ENCODE measurements at places on chromosomes 3 and 15.

GRCh38 chr3:46202535-46202934, 5.6 kb downstream of the CCR1 start:
- DNase-seq = no peak

GRCh38 chr3:129520960-129521359, 7.5 kb upstream of the RHO start:
- no peak for DNase-seq

DNA sequence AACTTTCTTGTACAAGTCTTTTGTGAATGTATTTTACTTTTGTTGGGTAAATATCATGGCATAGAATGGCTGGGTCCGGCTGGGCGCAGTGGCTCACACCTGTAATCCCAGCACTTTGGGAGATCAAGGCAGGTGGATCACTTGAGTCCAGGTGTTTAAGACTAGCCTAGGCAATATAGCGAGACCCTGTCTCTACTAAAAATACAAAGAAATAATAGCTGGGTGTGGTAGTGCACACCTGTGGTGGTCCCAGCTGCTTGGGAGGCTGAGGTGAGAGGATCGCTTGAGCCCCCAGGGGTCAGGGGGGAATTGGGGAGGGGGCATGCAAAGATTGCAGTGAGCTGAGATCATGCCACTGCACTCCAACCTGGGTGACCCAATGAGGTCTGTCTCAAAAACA, 52.9 kb downstream of the ANP32A start:
- no peak for DNase-seq

DNA sequence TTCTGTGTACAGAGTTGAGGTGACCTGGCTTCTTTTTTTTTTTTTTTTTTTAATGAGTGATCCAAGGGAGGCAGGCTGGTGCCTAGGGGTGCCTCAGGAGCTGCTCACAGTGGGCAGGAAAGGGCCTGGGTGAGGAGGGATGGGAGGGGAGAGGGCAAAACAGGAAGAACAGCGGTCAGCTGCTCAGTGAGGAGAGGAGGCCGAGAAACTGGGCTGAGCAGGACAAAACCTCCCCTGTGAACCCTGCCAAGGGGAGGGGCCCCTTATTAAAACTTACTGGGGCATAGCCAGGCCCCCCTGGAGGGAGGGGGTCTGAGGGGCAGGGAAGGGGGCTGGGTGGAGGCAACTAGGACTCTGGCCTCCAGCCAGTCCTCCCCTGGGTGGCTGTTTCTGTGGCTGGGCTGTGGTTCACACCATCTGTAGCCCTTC, 3.5 kb downstream of the PLEKHO2 start:
- peak; percentile 76 for DNase-seq

- DNase-seq = no peak
These were observed 52.4 kb upstream of the NR2E3 start for GRCh38 chr15:71757741-71758530.

DNA sequence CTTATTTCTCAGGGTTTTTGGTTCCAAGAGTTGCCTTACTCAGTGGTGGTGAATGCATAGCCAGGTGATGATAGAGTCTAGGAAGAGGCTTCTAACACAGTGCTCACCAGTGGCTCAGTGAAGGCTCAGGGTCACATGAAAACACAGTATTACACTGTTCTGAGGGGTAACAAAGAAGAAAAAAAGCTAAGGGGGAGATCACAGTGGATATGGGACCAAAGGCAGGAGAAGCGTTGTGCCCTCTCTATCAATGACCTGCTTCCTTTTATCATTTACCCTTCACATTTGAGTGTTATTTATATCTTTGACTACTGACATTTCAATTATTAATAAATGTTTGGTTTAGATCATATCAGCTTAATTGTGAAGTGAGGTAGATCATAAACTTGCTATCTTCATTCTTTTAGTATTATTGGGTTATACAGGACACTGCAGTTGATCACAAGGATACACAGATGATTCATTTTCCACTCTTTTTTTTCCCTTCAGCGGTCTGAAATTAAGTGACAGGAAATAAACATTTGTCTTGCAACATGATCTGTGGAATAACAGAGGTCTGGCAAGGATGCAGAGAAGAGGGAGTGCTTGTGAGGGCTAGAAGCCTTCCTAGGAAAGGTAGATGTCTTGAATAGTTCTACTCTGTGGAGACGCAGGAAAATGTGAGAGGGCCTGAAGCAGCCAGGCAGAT, 171.7 kb downstream of the C3orf38 start:
- DNase-seq = no peak

GRCh38 chr3:128432971-128433836, 33.5 kb downstream of the DNAJB8 start:
- DNase-seq = peak; percentile 67

GRCh38 chr15:36845270-36845669, 255.1 kb downstream of the MEIS2 start:
- DNase-seq = no peak

GRCh38 chr3:56761887-56762651, 39.7 kb downstream of the ARHGEF3 start:
- no peak for DNase-seq

- no peak for DNase-seq
These were observed 480.7 kb upstream of the THBS1 start for GRCh38 chr15:39100106-39100660.

- no peak for DNase-seq
These were observed 76.7 kb downstream of the ARNT2 start for GRCh38 chr15:80480909-80481308.

GRCh38 chr3:133670525-133670995, 8.8 kb upstream of the TOPBP1 start:
- no peak for DNase-seq

DNA sequence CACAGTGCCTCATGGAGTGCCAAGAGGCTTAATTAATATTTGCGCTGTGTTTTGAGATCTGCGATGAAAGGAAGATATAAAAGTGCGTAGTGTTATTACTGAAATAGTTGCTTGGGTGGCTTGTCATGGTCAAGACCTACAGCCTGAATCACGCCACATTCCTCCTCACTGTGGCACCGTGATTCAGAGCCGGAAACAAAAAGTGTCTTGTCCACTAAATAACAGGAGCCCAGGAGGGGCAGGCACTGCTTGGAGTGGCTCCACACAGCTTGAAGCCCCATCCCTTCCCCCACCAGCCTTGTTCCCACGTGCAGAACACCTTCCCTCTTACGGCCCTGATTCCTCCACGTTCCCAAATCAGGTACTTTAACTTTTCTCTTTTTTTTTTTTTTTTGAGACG, 1.2 kb upstream of the LRRC15 start:
- no peak for DNase-seq

DNA sequence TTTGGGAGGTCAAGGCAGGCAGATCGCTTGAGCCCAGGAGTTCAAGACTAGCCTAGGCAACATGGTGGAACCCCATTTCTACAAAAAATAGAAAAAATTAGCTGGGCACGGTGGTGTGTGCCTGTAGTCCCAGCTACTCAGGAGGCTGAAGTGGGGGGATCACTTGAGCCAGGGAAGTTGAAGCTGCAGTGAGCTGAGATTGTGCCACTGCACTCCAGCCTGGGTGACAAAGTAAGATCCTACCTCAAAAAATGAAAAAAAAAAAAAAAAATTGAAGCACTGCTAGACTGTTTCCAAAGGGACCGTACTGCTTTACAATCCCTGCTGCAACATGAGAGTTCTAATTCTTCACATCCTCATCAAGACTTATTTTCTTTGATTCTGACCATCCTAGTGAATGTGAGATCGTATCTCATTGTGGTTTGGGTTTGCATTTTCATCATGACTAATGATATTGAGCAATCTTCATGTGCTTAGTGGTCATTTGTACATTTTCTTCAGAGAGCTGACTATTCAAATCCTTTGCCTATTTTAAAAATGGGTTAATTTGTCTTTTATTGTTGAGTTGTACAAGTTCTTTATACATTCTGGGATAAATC, 10.8 kb downstream of the CMTM8 start:
- no peak for DNase-seq

- no peak for DNase-seq
These were observed 59.8 kb downstream of the PDIA5 start for GRCh38 chr3:123126653-123127052.

- peak; percentile 90 for DNase-seq
These were observed at the start of the genes SNRPN and SNURF for GRCh38 chr15:24954783-24955530. SNRPN (plus strand) TSS chr15:24954987; CDS start chr15:24974454, 19,467 bp downstream. SNURF (plus strand) TSS chr15:24954987; CDS start chr15:24955049, 62 bp downstream.

GRCh38 chr15:98717371-98717770, 69.0 kb downstream of the IGF1R start:
- no peak for DNase-seq

DNA sequence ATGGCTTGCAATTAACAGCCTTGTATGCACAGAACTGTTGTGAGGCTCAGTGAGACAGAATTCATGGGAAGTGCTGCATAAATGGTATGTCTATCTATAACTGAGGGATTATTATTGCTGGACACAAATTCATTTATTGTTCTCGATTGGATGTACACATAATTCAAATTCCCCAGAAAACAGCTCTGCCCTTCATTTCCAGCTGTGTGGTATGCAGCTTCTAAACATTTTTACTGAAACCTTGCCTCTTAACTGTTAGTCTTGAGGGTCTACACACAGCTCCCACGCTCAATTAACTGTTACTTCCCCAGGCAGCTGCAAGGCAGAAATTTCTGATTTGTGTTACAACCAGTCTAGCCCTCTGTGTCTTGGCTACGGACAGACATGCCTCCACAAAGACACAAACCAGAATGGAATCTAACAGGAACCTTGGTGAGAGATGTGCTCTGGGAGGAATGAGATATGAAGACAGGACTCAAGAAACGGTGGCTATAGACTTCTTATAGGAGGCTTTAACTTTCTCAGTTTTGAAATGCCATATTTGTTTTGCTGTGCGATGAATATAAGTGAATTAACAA, 139.7 kb upstream of the TBL1XR1 start:
- no peak for DNase-seq

DNA sequence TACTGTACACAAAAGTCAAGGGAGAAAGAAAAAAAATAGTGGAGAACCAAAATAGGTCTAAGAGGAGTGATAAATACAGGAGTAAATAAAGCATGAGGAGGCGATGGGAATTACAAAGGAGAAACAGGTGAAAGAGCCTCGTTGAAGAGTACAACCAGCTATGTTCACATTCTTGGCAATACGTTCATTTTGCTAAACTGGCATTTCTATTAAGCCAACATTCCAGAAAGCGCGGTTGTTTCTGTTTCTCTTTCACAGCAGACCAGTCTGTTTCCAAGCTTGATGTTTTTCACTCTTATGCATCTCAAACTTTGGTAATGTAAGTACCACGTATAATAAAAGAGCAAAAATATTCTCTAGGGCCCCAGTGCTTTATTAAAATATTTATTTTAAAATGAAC, 74.5 kb downstream of the NSUN3 start:
- DNase-seq = no peak

DNA sequence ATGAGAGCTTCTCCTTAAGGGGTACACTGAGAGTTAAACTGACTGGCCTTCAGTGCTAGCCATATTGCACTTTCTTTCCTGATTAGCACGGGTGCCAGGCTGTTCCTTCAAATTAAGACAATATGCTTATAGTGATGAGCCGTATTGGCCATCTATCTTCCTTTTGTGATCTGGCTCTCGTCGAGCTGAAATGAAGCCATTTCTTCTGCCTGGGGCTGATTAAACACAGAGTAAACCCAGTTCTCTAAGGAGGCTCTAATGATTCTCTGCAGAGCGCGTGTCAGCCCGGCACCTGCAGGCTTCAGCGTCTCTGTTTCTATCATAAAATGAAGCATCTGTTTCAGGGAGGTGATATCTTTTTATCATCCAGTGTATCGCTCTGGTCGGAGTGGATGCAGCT, 107.5 kb upstream of the NR2F2 start:
- no peak for DNase-seq

DNA sequence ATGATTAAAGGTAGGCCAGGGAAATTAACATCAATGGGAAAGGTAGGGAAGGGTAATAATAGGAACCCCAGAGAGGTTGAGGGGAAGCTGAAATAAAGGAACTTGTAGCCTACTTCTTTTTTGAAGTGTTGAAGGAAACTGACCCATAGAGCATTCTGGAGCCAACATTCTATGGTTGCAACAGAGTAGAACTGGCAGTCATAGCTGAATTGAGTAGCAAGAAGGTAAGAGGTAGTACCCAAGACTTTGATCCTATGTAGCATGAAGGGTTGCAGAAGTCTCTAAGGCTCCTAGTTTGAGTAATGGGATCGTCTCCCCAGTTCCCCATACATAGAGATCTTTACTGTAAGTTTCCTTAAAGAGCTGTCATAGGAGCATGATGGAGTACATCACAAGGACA, 7.4 kb upstream of the ZNF774 start:
- DNase-seq = no peak

DNA sequence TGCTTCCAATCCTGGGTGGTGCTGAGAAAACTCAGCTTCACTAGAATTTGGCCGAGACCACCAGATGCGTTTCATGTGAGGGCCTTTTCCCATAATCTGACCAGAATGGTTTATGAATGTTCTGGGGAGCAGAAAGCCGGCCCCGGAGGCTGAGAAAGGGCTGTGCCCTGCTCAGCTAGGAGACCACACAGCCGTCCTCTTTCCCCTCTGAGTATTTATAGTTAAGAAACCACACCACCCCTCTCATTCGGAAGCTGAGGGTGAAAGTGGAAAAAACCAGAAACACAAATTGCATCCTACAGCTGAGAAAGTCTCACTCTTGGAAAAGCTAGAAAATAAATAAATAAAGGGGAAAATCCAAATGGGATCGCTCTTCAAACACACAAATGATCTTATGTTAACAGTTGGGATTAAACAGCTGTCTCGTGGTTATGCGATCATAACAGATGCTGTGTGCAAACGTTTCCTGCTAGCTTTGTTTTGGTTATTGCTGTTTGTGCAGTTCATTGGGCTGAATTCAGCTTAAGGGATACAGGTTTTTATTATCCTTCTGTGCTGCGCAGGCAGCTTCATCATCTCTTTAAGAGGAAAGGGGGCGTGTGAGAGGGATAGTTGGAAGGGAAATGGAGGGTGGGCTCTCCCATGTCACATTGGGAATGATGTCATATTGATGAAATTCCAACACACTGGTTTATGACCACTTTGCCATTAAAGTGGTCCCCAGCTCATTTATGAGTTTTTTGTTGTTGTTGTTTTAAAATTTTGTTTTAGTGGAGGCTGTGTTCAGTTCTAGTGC, 1026.2 kb upstream of the NR2F2 start:
- DNase-seq = no peak

- no peak for DNase-seq
These were observed 20.3 kb upstream of the AADAC start for GRCh38 chr3:151793636-151794035.

- no peak for DNase-seq
These were observed 1108.3 kb downstream of the ROBO1 start for GRCh38 chr3:78659386-78659987.

GRCh38 chr3:146803745-146804144, 198.6 kb upstream of the PLSCR5 start:
- no peak for DNase-seq

DNA sequence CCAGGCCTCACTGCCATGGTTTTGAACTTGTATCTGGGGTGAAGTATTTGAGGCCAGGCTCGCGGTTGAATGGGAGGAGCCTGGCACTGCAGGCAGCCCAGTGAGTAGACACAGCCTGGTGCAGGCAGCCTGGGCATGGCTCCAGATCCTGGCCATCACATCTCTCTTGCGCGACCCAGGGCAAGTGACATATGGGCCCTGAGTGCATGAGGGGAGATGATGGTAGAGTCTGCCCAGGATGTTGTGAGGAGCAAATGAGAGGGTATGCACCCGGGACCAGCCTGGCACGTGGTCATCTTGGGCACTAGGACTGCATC, 103.5 kb downstream of the TBC1D2B start:
- DNase-seq = peak; percentile 84

GRCh38 chr3:116265320-116265695, 180.0 kb downstream of the LSAMP start:
- DNase-seq = no peak

Measured in Right ventricle myocardium inferior (tissue), 1 donor.